ENCODE measurements at places on chromosomes 7 and 10.

DNA sequence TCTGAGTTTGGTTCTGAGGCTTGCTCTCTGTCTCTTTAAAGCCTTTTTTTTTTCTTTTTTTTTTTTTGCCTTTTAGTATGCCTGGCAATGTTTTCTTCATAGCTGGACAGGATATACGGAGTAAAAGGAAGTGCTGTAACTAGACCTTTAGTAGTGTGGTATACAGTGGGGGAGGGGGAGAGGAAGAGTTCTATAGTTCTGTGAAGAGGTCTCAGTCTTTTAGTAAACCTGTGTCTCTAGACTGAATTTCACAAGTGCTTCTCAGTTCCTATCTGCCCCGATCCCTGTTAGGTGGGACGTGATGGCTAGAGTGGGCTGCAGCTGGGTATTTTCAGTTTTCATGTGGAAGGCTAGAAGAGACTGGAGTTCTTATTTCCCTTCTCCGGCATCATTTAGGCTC lies 3.1 kb upstream of the ABCC2 start:
- DNase-seq = no peak

GRCh38 chr7:85829817-85830432 lies 643.1 kb upstream of the SEMA3D start:
- no peak for DNase-seq

- no peak for DNase-seq
Measured at GRCh38 chr10:117533507-117534281, 8.9 kb upstream of the EMX2 start.

- no peak for DNase-seq
Measured at GRCh38 chr10:96651998-96652431, 65.2 kb upstream of the TM9SF3 start.

DNA sequence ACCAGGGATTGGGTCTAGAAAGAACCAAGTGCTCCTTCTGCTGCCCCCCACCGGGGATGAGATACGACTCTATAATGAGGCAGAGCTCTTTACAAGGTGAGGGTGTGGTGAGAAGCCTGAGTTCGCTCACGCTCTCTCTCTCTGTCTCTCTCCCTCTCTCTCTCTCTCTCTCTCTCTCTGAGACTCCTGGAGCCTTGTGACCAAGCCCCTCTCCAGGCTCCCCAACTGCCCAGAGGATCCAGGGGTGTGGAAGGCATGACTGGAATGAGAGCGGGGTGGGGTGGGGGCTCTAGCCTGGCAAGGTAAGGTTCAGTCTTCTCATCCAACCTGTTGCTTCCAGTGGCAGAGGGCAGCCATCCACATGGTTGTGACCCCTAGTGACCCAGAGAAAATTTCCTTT lies 3.1 kb upstream of the PTF1A start:
- DNase-seq = no peak

DNA sequence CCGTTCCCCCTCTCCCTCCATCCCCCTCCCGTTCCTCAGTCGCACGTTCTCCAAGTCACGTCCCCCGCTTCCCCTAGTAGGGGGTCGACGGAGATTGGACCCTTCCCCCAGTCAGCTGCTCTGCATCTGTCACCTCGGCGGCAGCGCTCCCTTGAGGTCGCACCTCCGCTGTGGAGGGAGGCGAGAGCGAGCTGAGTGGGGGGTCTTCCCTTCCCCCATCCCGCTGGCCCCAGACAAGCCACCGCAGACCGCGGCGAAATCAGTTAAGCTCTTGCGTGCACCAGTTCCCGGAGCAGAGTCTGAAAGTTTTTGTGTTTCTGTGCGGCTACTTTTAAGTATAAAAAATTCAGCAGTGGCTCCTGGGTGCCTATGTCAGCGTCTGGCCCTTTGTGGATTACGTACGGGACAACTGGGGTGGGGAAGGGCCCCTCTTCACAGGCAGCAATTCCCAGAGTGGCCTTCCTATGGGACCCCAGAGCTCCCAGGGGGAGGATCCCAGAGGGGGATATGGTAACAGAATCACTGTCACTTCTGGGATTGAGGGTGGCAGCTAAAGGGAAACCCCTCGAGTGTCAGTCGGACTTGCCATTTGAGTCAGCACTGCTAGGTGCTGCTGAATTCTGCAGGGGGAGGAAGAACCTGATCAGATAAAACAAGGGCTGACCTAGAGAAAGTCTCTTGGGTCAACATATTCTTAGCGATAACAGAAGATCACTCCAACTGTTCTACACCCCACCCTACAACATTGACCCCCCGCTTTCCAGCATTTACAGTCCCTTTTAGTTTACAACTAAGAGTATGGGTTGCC lies 12.5 kb upstream of the DDIT4 start:
- no peak for DNase-seq

- DNase-seq = no peak
Measured at GRCh38 chr10:42640610-42641229, 2.4 kb upstream of the ZNF33B start.

GRCh38 chr7:65798111-65799075 lies 74.5 kb upstream of the VKORC1L1 start:
- DNase-seq = no peak

DNA sequence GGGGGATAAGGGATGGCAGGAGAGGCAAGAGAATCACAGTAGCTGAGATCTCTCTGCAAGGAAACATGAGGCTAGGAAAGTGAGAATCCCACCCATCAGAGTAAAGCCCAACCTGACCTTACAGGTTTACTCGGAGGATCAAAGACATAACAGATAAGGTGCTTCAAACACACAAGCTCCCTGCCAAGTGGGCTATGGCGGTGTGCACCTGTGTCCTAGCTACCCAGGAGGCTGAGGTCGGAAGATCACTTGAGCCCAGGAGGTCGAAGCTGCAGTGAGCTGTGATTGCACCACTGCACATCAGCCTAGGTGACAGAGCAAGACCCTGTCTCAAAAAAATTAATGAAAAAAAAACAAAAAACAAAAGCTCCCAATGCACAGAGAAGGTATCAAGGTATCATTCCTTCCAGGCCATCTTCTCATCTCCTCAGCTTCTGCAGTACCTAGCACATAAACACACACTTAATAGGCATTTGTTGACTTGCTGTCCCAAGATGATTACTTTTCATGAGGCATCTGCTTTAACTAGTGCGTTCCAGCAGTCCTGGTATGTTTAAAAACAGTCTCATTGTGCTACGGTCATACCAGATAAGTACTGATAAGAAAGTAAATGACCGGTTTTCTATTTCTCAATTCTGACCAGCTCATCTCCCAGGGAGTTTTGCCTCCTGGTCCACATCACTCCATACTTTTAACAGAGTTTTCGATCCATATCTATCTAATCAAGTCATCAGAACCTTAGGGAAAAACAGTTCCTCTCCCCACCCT lies 13.3 kb downstream of the GNA12 start:
- no peak for DNase-seq

- DNase-seq = no peak
Measured at GRCh38 chr10:62811159-62811875, 4.8 kb downstream of the EGR2 start.

GRCh38 chr10:100835810-100836209 lies 77.0 kb upstream of the SLF2 start:
- no peak for DNase-seq

GRCh38 chr10:66926841-66927240 lies 1.0 kb downstream of the LRRTM3 start:
- DNase-seq = no peak

DNA sequence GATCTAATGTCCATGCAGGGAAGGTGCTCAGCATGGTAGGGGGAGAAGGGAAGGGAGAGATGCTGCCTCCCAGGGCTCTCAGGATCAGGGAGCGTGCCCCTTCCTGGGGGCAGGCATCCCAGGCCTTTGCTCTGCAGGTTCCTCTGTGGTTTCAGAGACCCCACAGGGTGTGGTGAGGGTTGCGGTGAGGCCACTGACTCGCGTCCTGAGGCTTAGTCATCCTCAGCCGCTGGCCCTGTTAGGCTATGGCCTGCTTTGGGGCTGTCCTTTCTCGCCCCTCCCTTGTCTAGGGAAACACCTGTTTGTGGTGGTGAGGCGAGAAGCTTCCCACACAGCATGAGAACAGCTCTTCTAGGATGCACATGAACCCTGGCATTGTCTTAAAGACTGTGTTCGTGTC lies 558.3 kb upstream of the FOXK1 start:
- DNase-seq = no peak

DNA sequence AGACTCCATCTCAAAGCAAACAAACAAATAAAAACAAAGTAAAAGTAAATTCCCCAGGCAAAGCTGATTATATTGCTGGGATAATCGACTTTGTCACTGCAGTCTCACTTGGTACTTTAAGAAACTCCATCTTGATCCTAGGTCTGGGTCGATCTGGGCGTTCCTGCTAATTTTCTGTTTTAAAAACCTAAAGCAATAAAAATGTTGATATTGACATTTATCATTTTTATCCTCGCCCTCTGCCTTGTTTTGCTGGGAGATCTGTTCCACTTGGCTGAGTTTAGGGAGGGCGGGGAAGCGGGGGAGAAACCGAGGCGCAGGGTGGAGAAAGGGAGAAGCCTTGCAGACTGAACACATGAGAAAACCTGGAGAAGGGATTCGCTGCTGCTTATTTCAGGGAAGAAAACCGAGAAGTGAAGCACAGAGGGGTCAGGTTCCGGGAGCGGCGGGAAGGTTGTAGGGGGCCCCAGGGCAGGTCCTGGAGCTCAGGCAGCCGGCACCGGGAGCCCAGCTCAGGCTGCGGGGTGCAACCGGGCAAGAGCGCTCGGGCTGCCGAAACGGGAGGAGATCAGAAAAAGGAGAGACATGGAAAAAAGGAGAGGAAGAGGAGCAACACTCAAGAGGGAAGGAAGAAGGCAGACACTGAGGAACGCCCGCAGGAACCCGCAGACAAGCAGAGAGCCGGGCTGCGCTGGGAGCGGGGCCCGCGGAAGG lies 27.3 kb upstream of the KMT2C start:
- DNase-seq = peak; percentile 23

DNA sequence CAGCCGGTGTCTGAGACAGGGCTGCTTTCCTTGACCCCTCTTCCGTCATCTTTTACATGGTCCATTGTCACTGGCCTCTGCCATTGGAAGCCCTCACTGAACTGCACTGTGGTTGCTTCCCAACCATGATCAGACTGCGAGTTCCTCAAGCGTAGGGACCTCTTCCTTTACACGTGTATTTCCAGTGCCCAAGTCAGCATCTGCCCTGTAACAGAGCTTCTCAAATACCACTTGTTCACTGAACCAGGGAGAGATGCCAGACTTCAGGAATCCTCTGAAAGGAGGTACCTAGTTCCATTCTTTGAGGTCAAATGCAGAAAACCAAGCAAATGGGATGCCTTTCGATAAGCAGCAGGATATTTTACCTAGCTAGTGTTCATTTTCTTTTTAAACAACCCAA lies 145.1 kb downstream of the NRP1 start:
- no peak for DNase-seq

- no peak for DNase-seq
Measured at GRCh38 chr10:121130382-121130781, 279.2 kb downstream of the WDR11 start.

GRCh38 chr10:43340619-43341018 lies 30.8 kb upstream of the FXYD4 start:
- DNase-seq = no peak

DNA sequence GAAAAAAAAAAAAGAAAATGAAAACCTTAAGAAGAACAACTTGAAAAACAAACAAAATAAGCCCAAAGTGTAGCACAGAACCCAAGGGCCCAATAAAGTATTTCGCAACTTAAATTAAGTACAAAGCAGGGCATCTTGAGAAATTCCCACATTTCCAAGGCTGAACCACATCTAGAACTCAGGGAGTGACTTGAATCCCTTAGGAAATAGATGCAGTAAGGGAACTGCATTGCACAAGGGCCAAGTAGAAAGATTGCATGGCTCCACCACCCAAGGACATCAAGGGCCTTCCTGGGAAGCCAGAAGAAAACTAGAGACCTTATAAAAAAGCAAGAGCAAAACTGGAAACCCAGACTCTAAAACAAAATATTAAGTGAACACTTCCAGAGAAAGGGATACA lies 352.7 kb downstream of the CXCL12 start:
- DNase-seq = no peak

DNA sequence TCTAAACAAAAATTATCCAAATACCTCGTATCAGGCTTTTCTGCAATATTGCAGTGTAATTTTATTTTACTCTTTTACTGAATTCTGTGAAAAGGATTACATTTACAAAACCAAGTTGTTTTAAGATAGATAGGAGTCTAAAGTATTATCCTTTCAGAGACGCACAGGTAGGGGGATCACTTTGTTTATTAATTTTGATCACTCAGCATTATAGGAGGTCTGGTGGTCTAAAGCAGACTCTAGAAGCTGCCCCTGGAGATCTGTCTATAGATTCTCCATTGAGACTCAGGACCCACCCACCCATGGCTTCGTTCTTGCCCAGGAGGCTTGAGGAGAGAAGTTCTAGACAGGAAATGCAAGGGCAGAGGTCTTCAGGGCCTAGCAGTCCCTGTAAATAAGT lies 223.4 kb upstream of the YAE1 start:
- no peak for DNase-seq

DNA sequence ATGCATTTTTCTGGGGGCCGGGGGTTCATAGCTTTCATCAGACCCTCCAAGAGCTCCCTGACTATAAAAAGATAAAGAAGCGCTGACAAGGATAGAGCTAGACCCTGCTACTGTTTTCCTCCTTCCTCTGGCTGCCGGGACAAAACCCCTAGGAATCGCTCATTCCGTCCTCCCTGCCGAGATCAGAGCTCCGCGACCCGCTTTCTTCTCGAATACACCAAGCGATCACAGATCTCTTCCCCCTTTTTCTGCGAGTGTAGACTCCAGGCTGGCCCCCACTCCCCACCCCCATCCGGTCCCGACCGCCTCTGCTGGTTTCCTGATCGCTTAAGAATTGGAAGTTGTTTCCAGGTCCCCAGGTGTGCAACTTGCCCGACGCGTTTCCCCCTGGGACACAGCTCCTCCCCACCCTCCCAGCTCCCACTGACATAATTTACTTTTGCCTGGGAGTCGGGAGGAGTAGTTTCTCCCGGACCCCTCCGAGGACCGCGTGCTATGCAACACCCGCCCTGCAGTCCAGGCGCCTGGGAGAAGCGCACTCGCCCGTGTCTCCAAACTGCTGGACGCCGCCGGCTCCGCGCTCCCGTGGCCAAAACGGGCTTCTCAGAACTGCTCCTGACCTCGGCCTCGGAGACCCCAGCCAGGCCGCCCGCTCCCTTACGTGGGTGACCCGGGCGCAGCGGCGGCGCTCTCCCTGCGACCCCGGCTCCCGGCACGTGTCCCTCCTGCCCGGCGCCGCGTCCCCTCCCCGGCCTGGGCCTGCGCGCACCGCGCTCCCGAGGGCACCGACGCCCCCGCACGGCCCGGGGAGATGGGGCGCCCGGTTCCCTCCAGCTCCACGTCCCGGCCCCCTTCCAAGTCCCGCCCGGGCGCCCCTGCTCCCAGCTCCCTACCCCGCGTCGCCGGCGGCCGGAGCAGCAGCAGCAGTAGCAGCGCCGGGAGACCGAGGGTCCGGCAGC lies 552 bp downstream of the IL15RA start:
- no peak for DNase-seq

DNA sequence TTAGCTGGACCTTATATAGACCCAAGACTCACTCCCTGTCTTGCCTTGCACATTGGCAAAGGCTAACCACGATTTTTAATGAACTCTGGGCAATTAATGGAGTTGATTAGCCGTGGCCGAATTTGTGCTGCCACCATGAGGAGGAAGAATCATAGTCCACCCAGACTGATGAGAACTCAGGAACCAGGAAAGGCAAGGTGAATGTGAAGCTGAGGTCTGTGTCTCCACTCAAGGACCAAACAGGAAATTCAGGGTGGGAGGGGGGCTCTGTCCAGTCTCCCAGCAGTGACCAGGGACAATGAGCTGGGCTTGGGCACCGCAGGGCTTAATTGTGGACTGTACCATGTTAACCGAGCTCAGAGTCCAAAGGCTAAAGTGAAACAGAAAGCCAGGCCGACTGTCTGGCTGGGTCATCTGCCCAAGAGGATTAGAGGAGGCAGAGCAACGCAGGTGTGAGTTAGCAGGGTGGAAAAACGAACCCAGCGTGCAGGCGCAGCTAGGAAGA lies 127.0 kb upstream of the JCAD start:
- DNase-seq = no peak
